Activated gamma-delta T cell treated with anti-CD3 and anti-CD28 coated beads, Interleukin-2, amount 50 U/mL, for 16 hours (primary cell): ENCODE measurements at places on chromosomes 5 and 9.

- no peak for DNase-seq
Measured at GRCh38 chr5:54772231-54772630, 213.2 kb downstream of the ESM1 start.

DNA sequence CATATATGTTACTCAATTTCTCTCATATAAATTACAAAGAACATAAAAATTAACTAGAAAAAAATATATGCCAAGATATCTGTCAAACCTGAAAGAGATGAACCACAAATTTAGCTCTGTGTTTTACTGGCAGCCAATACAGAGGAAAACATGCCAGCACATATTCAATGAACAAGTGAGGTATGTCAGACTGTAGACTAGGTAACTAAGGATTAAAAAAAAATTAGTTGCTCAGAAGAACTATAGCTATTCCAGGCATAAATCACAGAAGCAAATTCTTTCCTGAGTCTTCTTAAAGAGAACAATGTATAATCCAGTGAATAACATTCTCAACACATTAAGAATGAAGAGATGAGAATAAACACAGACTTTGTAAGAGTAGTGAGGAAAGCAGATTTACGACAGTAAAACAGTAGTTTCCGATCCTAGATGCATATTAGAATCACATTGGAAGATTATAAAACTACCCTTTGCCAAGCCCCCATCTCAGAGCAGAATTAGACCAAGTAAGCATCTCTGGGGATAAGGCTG lies 20.6 kb upstream of the CAAP1 start:
- no peak for DNase-seq

GRCh38 chr5:137831526-137831925 lies 36.1 kb upstream of the MYOT start:
- DNase-seq: no peak

- no peak for DNase-seq
Measured at GRCh38 chr5:124908581-124909451, 162.4 kb upstream of the ZNF608 start.

- no peak for DNase-seq
Measured at GRCh38 chr9:89638893-89639292, 34.1 kb downstream of the GADD45G start.

- DNase-seq: no peak
Measured at GRCh38 chr9:128149951-128150593, 819 bp downstream of the LCN2 start.
